AG04449 (cell line): ENCODE measurements at places on chromosomes 4 and X.

DNA sequence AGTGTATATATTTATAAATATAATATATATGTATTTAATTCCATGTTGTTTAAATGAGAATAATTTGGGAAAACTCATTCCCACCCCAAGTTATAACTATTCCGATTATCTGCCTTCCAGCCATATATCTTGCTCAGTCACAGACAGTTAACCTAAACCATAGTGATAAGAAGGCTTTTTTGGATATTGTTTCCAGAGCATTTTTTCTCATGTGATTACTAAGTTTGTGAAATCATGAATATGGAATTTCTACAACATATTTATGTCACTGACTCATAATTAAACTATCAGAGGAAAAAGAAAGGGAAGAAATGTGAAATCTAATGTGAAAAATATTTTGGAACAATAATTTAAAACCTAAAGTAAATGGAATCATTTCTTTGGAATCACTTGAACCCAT lies 1163.5 kb upstream of the PABPC4L start:
- no peak for DNase-seq

- DNase-seq = no peak
These were observed 252.4 kb upstream of the CPEB2 start for GRCh38 chr4:14749910-14750309.

- DNase-seq = no peak
These were observed 161.5 kb downstream of the SOX3 start for GRCh38 chrX:140343226-140343868.

- no peak for DNase-seq
These were observed 182.7 kb downstream of the KCNIP4 start for GRCh38 chr4:21765810-21766407.

DNA sequence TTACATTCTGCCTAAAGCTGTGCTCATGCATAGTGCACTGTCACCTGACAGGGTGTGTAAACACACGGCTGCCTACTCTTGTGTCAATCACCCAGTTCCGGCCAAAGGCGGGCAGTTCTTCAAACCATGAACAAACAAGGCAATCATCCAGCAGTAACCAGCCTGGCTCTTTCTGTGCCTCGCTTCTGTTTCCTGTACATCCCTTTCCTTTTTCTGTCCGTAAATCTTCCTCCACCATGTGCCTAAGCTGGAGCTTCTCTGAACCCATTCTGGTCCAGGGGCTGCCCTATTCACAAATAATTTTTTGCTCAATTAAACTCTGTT lies 60.8 kb upstream of the CBR4 start:
- DNase-seq = no peak

- no peak for DNase-seq
These were observed 21.9 kb upstream of the P2RY8 start for GRCh38 chrX:1558761-1559468.

DNA sequence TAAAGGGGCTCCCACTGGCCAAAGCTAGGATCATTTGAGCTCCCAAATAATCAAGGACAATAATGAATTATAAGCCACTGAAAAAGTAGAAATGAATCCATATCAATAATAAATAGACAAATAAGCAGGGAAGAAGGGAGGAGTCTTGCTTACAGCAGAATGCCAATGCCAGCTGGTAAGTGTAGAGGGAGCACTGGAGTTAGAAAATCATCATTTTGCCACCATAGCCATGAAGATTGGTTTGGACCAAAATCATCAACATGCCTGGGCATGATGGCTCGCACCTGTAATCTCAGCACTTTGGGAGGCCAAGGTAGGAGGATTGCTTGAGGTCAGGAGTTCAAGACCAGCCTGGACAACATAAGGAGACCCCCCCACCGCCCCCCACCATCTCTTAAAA lies 20.4 kb upstream of the SH3KBP1 start:
- DNase-seq = no peak

- DNase-seq = no peak
These were observed 25.6 kb downstream of the CXCL2 start for GRCh38 chr4:74073358-74073757.

GRCh38 chr4:83618991-83619645 lies 83.2 kb downstream of the GPAT3 start:
- DNase-seq = no peak

DNA sequence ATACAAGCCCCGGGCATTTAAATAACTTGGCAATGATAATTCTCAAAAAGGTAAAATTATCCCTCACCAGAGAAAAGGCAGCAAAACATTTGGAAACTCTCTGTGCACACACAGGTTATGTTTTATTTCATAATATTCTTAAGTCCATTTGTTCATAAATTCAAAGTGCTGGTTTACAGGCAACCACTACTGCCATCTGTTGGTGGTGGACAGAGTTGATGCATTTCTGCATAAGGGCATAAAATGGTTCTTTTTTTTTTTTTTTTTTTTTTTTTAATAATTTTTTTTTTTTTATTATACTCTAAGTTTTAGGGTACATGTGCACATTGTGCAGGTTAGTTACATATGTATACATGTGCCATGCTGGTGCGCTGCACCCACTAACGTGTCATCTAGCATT lies 31.5 kb upstream of the IL21 start:
- no peak for DNase-seq
